T-helper 1 cell (primary cell): ENCODE measurements at places on chromosomes 7 and 10.

- no peak for DNase-seq
Measured at GRCh38 chr7:33926535-33926934, 21.2 kb downstream of the BMPER start.

- no peak for DNase-seq
Measured at GRCh38 chr10:4868357-4868657, 42.3 kb downstream of the AKR1E2 start.

- no peak for DNase-seq
Measured at GRCh38 chr7:110010359-110010758, 1080.6 kb upstream of the LRRN3 start.

DNA sequence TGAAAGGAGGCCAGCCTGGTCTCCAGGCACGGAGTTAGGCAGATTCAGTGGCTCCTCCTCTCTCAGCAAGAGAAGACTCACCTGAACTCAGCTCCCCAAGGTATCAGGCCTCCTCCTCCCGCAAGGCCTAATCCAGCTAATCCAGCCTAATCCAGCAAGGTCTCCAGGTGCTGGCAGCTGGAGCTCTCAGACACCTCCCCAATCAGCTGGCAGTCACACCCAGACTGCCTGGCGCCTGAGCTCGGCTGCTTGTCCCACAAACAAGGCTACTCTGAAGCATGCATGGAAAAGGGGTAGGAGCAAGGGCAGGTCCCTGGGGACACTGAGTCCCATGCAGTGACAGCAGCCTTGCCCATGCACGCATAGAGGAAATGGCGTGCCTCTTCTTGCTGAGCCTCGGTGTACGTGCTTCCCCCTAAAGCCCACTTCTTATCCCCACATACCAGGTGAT is 3.3 kb upstream of the OPN4 start:
- no peak for DNase-seq

GRCh38 chr7:48035967-48036478 is 680 bp downstream of the C7orf57 start:
- no peak for DNase-seq

GRCh38 chr10:26755443-26755903 is 58.0 kb downstream of the PDSS1 start:
- DNase-seq, result peak; percentile 33
